Stimulated activated CD8-positive, alpha-beta memory T cell treated with anti-CD3 and anti-CD28 coated beads, Interleukin-7, amount 100 ng/mL, for 4 hours (primary cell): ENCODE measurements at places on chromosomes 3 and 15.

- no peak for DNase-seq
Measured at GRCh38 chr3:149512073-149512782, 37.7 kb downstream of the TM4SF4 start.

- DNase-seq = no peak
Measured at GRCh38 chr3:33089515-33089914, 7.4 kb downstream of the GLB1 start.

GRCh38 chr15:70351941-70352774 lies 254.4 kb upstream of the TLE3 start:
- no peak for DNase-seq

DNA sequence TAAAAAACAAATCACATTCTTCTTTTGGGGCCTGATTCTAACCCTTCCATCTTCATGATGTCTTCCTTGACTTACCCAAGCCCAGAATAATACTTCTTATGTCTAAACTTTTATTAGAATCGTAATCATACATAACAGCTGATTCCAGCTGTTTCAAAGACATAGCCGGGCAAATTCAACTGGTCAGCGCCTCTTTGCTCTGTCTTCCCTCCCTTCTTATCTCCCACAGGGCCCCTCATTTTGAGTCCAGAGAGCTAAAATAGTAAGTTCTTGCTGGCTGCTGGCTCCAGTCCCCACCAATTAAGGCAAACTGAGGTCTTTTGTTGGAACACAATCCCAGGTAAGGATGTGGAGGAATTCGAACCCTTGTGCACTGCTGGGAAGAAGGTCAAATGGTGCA lies 108.6 kb downstream of the ADCY5 start:
- no peak for DNase-seq

DNA sequence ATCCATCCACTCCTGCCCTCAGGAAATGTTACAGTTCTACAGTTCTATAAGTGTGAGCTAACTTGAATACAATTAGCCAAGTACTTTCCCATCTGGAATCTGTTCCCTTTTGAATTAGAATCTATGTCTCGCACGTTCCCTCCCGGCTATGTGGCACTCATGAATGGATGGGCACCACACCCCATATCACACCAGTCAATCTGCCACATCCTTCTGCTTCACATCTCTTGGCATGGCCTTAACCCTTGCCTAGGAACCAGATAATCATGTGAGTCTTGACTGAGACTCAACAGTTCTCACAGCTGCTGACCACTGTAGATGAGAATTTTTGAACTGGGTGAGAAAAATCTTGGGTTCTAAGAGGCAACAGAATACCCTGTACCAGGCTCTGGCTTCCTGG lies 180.2 kb downstream of the TNIK start:
- no peak for DNase-seq

DNA sequence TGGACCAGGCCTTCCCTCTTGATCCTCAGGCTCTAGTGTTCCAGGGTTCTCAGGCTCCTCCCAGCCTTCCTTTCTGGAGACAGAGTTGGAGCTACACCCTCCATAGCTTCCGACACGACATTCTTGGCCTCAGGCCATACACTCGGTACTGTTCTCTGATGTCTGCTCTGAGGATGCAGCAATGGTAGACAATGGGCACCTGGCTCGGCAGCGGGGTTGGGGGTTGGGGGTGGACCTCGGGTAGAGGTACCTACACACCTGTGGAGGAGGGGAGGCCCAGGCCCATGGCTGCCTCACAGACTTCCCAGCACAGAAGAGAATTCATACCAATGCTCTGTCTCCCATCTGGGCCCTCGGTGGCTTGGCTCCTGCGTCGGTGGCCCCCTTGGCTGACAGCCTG lies 21.4 kb downstream of the CCDC13 start:
- DNase-seq = no peak

DNA sequence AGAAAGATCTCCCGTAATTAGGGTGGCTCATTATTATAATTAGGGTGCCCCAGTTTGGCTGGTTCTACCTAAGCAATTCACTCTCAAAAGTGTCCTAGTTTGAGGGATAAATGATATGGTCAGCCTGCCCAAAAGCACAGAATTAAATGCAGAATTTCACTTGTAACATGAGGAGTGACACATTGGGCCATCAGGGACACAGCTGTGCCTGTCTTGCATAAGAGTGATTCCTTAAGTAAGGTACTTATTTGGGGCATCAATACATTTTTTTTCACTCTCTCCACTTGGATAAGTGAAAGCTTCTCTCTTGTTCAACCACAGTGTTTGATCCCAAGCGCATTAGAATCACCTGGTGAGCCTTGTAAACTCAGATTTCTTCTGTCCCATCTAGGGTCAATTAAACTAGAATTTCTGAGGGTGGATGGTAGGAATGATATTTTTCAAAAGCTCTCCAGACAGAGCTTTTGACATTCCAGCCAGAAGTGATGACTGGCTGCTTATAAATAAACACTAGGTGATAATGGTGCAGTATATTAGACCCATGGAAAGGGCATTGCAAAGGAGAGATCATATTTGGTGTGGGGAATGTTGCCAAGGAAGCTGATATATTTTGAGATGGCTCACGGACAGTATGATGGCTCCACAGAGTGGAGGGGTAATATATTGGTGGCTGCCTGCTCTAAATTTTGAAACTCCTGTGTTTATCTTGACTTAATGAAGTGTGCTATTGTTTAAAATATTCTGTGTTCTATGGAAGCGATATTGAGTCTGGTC lies 458.1 kb upstream of the RASGRP1 start:
- DNase-seq = no peak

DNA sequence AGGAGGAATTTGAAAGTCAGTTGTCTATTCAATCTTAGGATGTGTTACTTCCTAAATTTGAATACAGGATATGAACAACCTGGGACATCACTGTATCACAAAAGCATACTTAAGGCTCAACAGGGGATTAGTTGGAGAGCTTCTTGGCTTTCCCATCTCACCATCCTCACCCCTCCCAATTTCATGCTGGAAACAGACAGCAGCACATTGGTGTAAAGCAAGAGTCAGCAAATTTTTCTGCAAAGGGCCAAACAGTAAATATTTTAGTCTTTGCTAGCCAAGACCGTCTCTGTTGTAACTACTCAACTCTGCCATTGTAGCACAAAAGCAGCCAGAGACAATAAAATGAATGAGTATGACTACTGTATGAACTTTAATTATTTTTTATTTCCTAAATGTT lies 94.9 kb downstream of the ERC2 start:
- no peak for DNase-seq

DNA sequence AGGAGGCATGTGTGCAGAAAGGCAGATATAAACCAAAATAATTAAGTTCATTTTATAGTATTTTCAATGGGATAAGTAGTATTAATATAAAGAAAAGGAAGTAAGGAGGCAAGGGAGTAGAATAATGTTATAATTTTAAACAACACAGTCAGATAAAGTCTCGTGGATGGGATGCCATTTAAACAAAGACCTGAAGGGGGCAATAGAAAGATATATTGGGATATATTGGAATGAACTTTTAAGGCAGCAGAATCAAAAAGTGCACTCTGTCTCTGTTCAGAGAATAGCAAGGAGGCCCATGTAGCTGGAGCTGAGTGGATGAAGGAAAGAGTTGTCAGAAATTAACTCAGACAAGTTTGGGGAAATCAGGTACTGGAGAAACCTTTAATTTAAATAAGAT lies 158.7 kb downstream of the CGGBP1 start:
- no peak for DNase-seq

GRCh38 chr3:62922326-62922725 lies 47.1 kb upstream of the CADPS start:
- DNase-seq = no peak

DNA sequence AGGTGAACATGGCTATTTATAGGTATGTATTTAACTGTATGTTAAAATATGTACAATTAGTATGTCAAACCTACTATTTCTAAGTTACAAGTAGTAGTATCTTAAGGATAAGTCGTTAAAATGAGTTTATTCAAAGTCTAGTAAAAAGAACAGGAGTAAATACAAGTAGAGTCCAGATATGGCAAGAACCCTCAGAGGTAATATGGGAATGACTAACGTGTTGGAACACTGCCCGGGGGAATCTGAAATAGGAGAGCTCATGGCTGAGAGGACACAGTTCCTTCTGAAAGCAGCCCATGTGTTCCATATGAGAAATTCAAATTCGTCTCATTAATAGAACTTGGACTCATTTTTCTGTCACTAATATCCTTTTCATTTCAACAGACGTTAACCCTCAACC lies 158.8 kb downstream of the CLSTN2 start:
- no peak for DNase-seq

DNA sequence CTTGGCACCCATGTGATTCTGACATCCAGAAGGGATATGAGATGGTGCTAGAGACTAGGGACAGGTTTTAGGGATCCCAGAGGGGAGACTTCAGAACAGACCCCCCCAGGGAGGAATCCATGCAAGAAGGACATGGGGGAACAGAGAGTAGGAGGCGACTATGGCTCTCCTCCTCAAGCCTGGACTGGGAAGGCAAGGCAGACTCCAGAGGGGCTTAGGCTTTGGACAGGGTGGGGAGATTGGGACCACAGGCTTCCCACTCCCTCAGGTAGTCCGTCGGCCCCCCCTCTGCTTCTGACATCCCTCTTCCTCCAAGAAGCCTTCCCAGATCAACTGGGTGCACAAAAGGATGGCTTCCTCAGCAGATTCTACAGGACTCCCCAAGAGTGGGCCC lies 3.0 kb upstream of the VIPR1 start:
- DNase-seq = no peak

DNA sequence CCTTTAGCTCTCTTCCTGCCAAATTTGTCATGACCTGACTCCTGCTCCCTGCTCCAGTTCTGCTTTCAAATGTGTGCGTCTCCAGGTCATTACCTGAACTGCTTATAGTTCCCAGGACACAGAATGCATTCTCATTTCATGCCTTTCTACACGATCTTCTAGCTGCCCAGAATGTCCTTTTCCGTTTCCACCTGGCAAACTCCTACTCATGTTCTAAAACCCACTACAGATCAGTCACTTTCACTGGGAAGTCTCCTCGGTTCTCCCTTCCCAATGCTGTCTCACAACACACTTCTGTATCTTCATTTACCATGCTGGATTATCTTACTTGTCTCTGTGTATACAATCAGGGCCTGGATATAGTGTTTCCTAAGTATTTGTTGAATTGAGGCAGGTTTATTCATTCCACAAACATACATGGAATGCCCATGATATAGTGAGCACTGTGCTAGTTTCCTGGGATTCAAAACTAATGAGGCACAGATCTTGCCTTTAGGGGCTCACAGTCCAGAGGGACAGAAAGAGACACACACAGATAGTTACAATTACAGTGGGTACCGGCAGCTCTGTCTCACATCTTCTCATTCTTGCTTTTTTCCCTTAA lies 1.6 kb upstream of the NOX5 start:
- DNase-seq = no peak

DNA sequence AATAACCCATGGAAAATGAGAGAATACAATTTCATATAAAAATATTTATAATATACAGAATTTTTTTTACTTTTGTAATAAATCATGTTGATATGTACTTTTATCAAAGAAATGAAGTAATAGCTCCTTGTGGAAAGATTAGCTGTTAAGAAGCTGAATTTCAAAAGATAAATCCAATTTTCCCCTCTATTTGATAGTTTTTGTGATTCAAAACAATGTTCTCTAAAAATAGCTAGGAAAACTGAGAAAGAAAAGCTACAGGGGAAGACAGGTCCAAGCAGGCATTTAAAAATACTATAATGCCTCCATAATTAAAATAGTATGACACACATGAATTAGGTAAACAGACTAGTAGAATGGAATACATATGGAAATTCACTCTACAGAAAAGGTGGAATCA lies 44.9 kb downstream of the SCAPER start:
- no peak for DNase-seq

DNA sequence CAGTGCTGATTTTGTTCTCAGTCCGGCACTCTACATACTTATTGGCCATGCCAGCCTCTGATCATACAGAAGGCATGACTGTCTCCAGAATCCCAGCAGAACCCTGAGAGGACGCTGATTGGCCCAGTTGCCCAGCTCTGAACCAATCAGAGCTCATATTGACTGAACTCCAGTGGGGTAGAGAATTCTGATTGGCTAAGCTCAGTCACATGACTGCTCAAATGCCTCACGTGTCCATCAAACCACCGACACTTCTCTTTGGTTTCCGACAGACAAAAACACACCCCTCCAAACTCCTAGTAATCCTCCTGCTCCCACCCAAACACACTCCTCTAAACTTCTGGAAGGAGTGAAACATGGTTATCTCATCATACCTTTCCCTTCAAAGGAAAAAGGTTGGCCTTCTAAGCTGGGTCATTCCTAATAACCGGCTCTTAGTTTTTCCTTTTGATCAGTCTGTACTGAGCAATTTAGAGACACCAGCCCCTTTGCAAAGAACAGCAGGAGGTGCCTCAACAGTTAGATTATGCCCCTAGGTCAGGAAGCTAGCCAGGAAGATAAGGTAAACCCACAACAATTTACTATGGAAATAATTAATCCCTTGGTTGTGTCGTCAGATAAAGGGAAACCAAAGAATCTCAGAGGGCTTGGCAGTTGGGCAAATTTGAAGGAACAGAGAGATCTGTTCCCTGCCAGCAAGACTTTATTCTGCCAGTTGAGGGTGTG lies 187.8 kb downstream of the TLE3 start:
- DNase-seq = no peak

DNA sequence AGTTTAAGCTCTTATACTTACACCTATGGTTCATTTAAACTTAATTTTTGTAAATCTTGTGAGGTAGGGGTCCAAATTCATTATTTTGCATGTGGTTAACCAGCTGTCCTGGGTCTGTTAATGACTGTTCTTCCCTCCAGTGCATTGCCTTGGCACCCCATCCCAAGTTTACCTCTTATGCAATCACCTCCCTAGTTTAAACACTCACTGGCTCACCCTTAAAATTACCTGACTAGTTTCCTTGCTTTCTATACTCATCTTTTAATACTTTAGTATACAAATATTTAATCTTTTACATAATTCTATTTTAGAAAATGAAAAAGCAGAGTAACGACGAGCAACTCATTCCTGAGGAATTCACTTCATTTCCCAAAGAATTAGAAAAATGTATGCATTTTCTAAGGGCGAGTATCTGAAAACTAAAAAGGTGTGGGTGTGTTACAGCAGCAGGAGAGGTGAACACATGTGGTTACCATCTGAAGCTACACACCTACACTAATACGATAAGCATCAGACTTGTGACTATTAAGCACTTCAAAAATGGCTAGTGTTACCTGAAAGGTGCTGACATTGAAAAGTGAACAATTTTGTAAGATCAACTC lies 33.7 kb downstream of the TJP1 start:
- DNase-seq = no peak

- DNase-seq = no peak
Measured at GRCh38 chr3:140013220-140013619, 78.2 kb downstream of the CLSTN2 start.

- DNase-seq = no peak
Measured at GRCh38 chr15:80832686-80833085, 53.5 kb downstream of the CEMIP start.

GRCh38 chr3:8755564-8756237 lies 13.7 kb downstream of the OXTR start:
- DNase-seq = no peak
